ENCODE measurements at places on chromosomes 3 and 15.

GRCh38 chr3:53571264-53571663, 76.9 kb downstream of the CACNA1D start:
- no peak for DNase-seq

- DNase-seq: no peak
These were observed 46.7 kb downstream of the SV2B start for GRCh38 chr15:91146728-91147127.

GRCh38 chr3:156170571-156170970, 50.2 kb downstream of the KCNAB1 start:
- DNase-seq: no peak

DNA sequence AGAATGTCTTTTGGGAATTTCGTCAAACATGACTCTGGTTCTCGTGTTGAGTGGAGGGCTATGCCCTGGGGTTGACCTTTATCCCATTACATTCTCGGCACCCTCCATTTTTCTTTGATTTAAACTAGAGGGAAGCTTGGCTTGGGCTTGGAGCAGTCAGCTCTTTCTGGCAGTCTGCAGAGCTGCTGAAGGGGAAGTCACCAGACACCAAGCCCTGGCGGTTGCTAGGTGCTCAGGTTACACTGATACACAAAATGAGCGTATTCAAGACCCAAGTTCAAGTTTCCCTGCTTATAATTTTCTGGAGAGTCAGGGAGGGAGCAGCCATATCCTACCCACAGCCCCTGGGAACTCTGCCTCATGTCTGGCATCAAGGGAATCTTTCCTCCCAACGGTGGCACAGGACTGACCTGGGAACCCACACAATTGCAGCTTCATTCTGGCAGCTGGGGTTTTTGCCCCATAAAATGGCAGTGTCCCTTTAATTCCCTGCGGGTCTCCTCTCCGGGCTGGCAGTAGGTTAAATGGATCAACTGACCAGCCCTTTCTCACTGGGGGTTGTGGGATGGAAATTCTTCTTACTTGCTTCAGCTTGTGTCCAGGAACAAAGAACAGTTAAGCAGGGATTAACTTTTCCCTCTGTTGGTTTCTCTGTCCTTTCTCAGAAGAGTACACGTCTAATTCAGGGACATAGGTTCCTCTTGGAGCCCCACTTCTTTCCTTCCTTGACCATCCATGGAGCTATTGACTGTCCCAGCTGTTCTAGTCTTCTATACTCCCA, 110.0 kb upstream of the DLG1 start:
- DNase-seq: no peak

DNA sequence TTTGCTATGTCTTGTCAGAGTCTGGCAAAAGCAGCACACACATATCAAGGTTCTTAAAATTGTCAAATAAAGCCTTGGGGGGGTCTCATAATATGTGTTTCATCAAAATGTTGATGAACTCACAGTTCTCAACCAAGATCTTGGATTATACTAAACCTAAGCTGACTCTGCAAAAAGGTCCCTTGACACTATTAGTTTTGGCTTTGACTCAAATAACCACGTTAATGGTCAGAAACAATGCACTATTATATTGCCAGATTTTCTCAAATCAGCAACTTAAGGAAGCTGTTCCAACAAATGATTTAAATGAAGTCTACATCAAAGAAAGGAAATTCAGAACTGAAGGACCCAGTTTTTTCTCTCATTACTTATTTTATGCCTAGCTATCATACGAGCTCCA, 1063.9 kb downstream of the ROBO1 start:
- no peak for DNase-seq

DNA sequence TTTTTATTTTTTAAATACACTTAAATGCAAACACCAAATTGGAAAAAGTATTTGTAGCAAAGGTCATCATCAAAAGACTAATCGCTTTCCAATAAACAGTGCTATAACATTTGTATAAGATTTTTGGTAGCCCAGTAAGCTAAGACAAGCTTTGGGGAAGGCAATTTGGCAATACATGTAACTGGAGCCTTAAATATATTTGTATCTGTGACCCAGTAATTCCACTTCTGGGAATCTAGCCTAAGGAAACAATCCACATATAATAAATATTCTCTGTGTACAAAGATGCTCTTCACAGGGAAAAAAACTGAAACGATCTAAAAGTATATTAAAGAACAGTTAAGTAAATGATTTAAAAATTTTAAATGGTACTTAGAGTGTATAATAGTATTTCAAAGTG, 65.5 kb upstream of the TJP1 start:
- DNase-seq: no peak

DNA sequence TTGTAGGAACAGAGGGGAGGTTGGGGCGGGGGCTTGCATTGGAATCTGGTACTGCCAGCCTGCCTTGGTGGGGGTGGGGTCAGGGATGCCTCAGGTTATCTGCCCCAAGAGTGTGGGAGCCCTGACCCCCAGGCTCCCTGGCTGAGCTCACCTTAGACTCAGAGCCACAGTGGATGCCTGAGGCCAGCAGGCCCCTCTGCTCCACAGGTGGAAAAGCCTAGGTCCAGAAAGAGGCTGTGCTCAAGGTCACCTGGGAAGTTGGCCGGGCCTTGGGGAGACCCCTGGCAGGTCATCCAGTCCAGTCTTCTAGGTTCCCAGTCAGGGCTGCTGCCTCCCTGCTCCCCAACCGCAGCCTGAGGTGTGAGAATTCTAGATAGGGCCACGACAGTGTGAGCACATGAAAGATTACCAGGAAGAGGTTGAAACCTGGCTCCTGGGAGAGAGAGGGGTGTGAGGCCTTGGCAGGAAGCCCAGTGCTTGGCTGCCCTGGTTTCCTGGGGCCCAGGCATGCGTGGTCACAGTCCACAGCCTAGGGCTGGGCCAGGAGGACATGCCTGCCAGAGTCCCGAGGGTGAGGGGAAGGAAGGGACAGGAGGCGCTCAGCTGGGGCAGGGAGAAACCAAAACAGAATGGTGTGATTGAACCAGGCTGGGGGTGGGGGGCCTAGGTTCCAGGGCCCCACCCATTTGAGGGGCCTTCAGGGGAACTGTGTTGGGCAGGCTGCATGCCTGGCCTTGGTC, 4.9 kb downstream of the HDAC11 start:
- no peak for DNase-seq

DNA sequence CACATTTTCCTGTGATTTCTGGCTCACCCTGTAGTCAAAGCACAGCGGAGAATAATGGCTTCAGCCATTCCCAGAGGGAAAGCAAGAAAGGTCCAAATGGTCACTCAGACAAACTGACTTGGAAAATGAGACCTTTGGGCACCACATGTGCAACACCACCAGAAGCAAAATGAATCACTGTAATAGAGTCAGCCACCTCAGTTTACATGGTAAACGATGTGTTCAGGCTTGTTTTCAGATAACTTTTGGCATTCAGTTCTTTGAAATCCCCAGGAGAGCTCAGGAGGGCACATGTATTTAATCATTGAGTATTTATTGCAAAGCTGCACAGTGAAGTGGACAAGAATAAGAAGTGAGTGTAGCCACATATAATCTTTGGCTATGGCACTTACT, 38.4 kb upstream of the ALCAM start:
- no peak for DNase-seq

DNA sequence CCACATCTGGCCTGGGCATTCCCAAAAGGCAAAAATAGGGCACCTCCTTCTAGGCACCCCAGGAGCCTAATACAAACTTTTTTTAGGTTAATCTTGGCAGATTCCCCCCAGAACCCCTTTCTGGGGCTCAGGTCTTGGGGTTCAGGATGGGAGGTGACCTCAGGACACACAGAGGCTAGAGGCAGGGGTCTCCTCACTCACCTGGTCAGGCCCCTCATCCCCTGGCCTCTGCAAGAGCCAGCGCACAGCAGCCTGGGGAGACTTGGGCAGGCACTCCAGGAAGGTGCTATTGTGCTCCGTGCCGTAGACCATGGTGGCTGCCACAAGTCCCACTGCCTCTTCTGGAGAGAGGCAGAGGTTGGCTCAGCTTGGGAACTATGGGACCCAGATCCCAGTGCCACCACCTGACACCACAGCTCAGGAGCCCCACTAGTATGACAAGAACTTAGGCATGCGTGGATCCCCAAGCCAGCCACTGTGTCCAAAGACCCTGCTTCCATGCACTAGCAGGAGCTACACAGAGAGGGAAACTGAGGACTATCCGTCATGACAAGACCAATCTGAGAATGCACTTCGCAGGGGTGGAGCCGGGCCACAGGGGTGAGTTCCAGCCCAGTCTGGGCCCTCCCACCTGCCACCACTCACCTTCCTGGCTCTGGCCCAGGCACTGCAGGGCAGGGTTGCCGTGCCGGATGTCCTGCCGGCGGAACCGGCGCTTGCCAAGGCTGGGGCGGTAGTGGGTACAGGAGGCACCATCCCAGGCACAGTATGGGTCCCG, 7.4 kb downstream of the SEMA3G start:
- no peak for DNase-seq

DNA sequence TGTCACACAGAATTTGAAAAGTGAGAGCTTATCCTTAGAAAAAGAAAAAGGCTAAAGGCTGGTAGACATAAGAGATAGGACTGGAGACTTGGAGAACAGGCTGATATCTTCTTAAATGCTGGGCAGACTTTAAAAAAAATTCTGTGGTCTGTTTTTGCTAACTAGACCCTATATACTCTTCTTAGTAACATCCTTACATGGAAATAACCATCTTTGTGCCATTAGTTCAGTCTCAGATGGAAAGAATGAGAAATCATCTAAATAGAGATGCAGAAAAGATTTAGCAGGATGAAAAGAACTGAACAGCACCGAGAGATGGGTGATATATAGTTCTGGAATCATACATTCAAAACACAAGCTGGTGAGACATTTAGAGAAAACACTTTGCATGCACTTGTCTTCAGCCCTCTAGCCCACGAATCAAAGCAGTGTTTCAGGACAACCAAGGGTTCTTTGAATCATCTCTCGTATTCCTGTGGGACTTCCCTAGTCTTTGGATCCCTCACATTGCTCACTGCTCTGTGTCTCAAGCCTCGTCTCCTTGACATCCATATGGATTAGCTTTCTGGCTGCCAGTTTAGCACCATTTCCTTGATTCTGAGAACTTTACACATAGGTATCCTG, 93.0 kb upstream of the LYSMD4 start:
- peak; percentile 77 for DNase-seq

DNA sequence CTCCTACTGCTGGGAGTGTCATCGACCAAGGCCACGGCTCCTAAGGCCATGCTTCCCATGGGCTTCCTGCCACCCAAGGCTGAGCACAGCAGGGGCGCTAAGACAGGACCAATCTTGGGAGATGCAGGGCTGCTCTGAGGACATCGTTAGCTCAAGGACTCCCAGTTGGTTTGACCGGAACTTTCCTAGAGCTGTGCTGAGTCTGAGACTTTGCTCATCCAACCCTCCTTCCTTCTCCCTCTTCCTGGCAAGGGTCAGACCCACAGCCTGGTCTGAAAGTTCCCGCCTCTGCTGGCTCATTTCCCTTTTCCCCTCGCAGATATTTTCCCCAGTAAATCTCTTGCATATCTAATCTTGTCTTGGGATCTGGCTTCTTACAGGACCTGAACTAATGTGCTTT, 57.2 kb downstream of the EPHB3 start:
- DNase-seq: no peak

DNA sequence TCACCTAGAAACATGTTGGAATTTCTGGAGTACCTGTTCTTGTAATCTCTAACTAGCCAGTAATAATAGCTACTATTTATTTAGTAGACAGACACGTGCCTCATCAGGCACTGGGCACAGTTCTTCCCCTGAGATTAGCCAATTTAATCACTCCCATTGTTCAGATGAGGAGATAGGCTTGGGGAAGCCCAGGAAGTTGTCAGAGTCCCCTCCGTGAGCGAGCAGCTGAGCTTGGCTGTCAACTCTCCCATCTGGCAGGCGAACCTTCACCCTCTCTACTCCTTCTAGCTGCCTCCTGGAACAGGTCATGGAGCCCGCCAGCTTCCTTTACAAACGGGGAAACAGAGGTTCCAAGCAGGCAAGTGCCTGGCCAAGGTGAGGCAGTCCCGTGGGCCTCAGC, 31.1 kb upstream of the FGD5 start:
- no peak for DNase-seq

DNA sequence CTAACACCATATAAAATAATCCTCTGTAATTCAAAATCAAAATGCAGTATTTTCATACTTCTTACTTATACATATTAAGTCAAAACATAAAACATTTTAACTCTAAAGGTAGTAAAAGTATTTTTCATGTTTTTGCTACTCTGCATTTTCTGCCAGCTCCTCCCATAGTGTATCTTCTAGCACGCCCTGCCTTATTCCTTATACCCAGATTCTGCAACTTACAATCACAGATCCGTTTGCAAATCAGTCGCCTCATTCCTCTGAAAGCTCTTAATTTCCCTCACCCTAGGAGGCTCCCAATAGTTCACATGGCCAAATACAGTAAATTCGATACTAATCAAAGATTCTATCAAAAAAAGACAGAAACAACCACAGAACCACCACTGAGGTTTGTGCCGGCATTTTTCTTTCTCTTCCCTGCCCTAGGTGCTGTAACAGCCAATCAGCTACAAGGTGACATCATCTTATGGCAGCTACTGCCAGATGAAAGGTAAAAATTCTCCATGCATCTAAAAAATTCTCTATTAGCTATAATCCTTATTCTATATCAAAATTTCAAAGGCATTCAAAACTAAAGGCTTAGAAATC, 72.9 kb downstream of the CLASP2 start:
- DNase-seq: peak; percentile 93

- DNase-seq: no peak
These were observed 19.1 kb downstream of the CYP8B1 start for GRCh38 chr3:42856544-42856943.

GRCh38 chr15:41817327-41817726, 10.6 kb upstream of the JMJD7 start:
- DNase-seq: no peak

- DNase-seq: no peak
These were observed 76.2 kb downstream of the MB21D2 start for GRCh38 chr3:192841428-192841827.

DNA sequence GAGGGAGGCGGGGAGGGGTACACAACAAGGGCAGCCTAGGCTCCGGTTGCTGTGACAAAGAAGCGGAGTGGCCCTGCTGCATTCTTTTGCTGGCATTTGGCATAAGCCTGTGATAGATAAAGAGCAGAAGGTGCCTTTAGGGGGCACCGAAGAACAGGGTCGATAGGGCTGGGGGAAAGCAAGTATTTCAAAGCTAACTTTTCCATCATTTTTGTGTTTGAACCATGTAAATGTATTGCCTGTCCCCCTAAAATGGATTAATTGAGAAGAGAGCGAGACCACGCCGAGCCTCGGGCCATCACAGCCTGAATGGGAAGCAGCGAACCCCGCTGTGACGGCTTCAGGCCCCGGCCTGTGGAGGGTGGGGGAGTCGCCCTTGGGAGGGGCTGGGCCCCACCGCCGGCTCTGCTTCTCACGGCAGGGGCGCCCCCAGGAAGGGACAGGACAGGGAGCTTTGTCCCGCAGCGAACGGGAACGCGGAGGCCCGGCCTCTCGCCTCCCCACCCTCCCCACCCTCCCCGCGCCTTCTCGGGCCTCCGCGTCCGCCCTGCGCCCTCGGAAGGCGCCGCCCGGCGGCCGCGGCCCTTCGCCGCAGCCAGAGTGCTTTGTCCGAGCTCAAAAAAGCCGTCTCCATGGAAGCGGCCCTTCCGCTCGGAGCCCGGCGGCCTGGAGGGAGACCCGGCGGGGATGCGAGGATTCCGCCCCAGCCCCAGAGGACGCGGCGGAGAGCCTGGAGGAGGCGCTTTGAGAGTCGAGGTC, 32.4 kb upstream of the ALDH1L1 start:
- peak; percentile 78 for DNase-seq

- no peak for DNase-seq
These were observed 57.6 kb upstream of the GATA2 start for GRCh38 chr3:128550471-128551126.

All from brain (organoid and tissue), 16 donors.